ENCODE measurements at places on chromosomes 11 and 22. TPM values are rescaled to one million over a fixed set of nuclear protein-coding genes. Genes with fewer than 3 reads are reported as not detected.

OR8U1 gene
- not detected for total RNA-seq

KCTD17 gene
- 33.2 TPM for total RNA-seq

OR2AT4 gene
- total RNA-seq, result not detected

ELMOD1 gene
- total RNA-seq, result not detected

ANO9 gene
- total RNA-seq, result 67.6 TPM

SLC5A4 gene
- total RNA-seq, result not detected

MYOD1 gene
- not detected for total RNA-seq

NECTIN1 gene
- 2.6 TPM for total RNA-seq

ZNF280B gene
- 3.1 TPM for total RNA-seq

CALCA gene
- total RNA-seq, result not detected

OR2D2 gene
- not detected for total RNA-seq

OR8G1 gene
- not detected for total RNA-seq

OR8D2 gene
- total RNA-seq, result not detected

HBB gene
- total RNA-seq, result not detected

ACR gene
- total RNA-seq, result not detected

P2RY2 gene
- 0.07 TPM for total RNA-seq

OR10A2 gene
- not detected for total RNA-seq

MMP13 gene
- not detected for total RNA-seq

LINC01488 gene
- not detected for total RNA-seq

API5 gene
- total RNA-seq, result 139 TPM

MAPK8IP2 gene
- total RNA-seq, result 0.25 TPM

All from T-helper 2 cell treated with Interferon-gamma antibody and Interleukin-4, amounts not matched to agents 100 ng/mL and 5 ng/mL, for 36 hours (primary cell).